ENCODE measurements at places on chromosomes 1 and 21. TPM values are rescaled to one million over a fixed set of nuclear protein-coding genes. Genes with fewer than 3 reads are reported as not detected.

Gene SCAMP3
- polyA plus RNA-seq = 89.1 TPM

DNA sequence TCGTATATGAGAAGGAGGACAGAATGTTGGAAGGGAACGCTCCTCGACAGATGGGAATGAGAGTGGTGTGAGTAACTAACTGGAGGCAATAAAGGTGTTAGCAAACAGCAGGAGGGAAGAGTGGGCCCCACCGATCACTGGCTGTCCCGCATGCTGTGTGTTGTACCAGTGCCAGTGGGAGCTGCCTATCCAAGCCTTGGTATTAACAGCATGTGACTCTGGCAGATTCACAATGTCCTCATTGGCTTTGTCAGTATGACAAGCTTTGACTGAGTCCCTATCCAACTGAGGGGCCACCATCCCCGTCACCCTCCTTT is 188.3 kb downstream of the NRIP1 start:
- DNase-seq = no peak

GRCh38 chr21:14086553-14086952 is 124.2 kb downstream of the LIPI start:
- no peak for DNase-seq

- DNase-seq = no peak
Observed at GRCh38 chr1:2984399-2985061, 36.7 kb upstream of the ACTRT2 start.

DNA sequence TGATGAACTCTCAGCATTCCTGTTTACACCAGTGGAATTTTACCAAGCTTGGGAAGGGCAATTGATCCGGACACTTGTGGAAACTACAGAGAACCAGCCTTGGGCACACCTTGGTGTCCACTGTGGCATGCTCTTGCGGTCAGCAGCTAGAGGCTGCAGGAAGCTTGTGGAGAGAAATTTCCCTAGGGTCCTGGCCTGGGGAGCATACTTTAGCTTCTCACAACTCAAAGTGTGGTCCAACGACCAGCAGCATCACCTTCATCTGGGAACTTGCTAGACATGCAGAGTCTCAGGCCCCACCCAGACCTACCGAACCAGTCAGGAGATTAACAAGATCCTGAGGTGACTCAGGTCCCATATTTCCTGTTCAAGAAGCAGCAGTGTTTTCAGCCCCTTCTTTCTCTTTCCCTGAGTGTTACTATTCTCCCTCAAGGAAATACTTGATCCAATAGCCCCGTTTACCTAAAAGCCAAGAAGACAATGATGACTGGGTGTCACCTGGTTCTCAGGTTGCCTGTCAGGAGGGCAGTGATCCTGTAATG is 55.7 kb upstream of the KCNE2 start:
- DNase-seq = no peak

- DNase-seq = no peak
Observed at GRCh38 chr1:229428256-229428655, 5.6 kb downstream of the ACTA1 start.

GRCh38 chr1:119662034-119662437 is 14.0 kb upstream of the ZNF697 start:
- no peak for DNase-seq

DNA sequence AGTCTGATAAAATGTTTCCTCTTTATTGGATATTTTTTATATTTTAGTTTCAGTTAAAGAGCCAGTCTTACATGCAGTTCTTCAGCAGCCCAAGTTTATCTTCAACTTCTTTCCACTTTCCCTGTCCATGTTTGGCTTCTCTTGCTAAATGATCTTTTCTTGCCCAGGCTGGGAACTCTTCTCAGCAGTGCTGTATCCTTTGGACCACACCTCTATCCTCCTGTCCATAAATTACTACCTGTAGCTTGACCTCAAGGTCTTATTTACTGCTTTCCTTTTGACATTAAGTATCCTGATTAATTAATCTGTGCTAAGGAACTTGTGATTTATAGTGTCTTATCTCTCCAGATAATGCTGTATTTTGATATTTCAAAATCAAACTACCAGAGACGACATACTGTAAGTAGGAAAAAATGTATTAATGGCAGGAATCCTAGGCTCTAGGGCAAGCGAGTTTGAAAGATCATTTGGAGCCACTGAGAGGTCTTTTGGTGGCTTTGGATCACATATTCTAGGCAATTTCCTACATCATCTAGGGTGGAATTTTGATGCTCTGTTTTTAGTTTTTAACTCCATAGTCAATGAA is 20.5 kb upstream of the PDC start:
- no peak for DNase-seq

Measured in spinal cord (tissue), 10 donors.